Natural killer cell (primary cell): ENCODE measurements at places on chromosomes 1 and 21. TPM values are rescaled to one million over a fixed set of nuclear protein-coding genes. Genes with fewer than 3 reads are reported as not detected.

Gene TRPM2
- 70.5 TPM for total RNA-seq

DNA sequence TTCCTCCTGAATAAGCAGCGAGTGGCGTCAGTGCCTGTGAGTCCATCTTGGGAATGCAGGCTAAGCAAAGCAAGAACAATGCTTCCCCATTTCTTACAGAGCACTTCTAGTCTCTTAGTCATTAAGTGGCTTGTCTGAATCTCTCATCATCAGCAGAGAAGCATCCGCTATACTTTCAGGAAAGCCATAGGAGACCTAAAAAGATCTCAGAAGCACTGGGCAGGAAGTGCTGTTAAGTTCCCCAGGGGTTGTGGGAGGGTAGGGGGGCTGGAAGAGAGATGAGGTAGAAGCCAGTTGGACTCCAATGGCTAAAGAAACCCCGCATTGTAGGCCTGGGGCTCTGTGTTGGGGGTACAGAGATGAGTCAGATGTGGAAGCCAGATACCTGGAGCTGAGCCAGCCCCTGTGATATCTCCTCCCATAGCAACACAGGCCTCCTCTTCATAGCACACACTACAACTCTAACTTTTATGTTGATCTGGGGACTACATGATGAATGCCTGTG lies 44.9 kb downstream of the SYT6 start:
- no peak for DNase-seq

- DNase-seq: no peak
These were observed 15.9 kb downstream of the LYPD8 start for GRCh38 chr1:248739572-248740205.

DNA sequence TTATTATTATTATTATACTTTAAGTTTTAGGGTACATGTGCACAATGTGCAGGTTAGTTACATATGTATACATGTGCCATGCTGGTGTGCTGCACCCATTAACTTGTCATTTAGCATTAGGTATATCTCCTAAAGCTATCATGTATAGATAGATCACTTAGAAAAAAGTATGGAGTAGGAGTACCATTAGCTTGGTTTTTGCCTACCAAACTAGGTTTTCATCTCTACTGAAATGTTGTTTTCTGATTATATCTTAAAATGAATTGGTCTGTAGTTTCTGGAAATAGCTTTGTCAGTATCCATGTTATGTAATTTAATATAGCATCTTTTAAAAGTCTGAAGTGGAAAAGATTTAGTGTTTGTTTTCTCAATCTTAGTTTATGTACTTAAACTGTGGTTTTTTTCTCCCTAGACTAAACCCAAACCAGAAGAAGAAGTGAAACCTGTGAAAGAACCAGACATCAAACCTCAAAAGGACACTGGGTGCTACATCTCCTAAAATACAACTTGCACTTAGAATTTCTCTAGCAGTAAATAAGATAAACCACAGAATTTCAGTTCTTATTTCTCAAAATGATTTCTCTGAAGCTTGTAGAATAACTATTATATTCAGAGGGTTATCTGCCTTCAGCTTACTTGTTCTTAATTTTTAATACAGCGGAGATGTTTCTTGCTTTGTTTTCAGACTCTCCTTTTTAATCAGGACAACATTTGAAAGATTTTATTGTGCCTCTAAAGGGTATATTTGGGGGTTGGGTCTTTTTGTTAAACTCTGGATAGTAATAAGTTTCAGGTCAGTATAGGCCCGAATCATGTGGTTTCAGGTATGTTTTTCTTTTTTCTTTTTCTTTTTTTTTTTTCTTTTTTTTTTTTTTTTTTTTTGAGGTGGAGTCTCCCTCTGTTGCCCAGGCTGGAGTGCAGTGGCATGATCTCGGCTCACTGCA lies 4.5 kb upstream of the FAM177B start:
- DNase-seq: no peak

GRCh38 chr1:12112711-12113161 lies 49.6 kb downstream of the TNFRSF8 start:
- DNase-seq: no peak

- no peak for DNase-seq
These were observed 134.1 kb downstream of the SYT14 start for GRCh38 chr1:210072129-210072528.
